ENCODE measurements at places on chromosomes 4 and X.

DNA sequence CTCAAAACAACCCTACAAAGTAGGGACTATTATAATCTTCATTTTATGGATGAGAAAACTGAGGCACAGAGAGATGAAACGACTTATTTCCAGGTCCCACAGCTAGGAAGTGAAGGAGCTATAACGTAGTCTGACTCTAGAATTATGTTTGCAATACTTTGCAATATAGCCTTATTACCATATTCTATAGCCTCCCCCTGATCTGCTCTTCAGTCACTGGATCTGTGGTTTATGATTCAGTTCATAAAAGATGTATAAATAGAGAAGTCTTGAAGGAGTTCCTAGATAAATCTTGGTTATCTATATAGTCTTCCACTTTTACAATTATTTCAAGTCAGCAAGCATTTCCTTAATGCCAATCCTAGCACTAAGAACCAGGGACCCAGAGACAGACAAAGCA lies 57.5 kb downstream of the OPHN1 start:
- no peak for DNase-seq

GRCh38 chr4:52600275-52600674 lies 58.8 kb downstream of the USP46 start:
- no peak for DNase-seq

DNA sequence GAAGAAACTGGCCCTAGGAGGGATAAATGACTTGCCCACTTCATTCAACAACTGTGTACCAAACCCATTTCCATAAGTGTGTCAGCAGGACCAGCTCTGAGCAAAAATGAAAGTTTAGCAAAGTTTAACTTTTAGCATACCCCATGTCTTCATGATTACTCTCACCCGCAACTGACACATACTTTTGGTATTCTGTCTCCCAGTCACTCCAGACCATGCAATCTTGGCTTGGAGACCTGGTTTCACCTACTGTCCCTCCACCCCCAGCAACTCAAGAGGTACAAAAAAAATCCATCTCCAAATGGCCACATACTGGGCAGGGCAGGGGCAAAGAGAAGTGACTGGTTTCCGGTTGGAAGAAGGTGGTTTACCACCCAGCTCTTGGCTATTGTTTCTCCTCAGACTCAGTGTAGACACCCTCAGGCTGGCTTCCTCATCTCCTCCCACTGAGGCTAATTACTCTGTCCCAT lies 79.8 kb downstream of the RLIM start:
- DNase-seq: no peak

DNA sequence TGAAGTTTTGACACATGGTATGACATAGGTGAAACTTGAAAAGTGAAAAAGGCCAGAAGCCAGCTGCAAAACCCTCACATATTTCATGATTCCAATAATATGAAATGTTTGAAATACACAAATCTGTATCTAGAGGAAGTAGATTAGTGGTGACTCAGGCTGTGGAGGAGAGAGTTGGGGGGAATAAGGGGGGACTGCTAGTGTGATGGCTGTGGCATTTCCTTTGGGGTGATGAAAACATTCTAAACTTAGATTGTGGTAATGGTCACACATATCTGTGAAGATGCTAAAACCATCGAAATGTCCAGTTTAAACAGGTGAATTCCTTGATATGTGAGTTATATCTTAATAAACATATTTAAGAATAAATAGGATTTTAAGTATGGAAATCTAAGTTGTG lies 343.5 kb upstream of the SFRP2 start:
- no peak for DNase-seq

DNA sequence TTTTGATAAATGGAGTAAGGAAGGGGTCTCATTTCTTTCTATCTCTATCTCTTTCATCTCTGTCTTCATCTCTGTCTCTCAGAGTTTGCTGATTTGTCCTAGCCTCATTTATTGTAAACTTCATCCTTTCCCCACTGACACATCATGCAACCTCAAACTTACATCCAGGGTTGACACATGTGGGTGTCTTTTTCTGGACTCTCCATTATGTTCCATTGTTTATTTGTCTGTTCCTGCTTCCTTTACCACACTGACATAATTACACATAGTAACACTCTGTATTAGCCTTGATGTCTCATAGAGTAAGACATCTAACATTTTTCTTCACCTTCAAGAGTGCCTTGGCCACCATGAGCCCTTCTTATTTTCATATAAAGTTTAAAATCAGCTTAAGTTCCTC lies 8.1 kb upstream of the SRD5A3 start:
- no peak for DNase-seq

DNA sequence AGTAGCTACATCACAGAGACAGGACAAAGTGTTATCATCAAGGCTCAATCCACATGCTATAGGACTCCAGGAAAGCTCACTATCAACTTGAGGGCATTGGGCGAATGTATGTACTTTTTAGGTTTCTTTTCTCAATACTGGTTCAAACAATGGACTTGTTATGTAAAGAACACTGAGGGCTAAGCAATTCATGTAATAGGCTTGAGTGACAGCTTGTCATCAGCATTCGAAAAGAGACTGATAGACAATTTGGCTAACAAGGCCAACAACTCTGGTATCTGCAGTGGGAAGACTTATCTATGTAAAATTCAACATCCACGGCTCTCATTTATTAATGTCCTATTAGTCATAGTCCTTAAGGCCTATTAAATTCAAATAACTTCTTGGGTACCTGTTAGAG lies 141.1 kb downstream of the NPNT start:
- DNase-seq: no peak

GRCh38 chrX:69232945-69233344 lies 67.7 kb upstream of the PJA1 start:
- DNase-seq: no peak

- DNase-seq: no peak
Measured at GRCh38 chrX:37781814-37782213, 2.0 kb downstream of the CYBB start.

DNA sequence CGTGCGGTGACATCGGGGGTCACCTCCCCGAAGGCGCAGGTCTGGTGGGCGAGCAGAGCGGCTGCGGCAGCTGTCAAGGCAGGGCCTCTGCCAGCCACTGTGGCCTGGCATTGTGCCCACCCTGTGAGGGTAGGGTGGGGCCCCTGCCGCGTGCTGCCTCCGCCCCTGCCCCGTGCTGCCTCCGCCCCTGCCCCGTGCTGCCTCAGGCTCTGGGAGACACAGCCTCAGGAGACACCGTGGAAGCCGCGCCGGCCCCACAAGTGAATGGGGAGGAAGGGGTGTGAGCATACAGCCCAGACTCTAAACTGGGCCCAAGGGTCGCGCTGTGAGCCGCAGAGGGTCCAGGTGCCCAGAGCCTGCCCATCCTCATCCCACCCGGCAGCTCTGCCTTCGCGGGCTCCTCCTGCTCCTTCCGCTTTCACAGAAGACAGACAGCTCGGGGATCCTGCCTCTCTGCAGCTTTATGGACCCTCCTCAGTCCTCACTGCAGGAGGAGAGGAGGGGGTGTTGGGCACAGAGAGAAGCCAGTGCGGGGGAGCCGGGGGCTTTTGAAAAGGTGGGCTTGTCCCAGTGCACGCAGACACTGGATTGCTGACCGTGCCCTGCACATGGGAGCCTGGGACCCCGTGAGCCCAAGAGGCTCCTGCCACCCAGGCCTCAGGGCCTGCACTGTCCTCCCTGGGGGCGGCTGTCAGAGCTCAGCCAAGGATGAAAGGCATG lies 27.4 kb downstream of the PCGF3 start:
- no peak for DNase-seq

DNA sequence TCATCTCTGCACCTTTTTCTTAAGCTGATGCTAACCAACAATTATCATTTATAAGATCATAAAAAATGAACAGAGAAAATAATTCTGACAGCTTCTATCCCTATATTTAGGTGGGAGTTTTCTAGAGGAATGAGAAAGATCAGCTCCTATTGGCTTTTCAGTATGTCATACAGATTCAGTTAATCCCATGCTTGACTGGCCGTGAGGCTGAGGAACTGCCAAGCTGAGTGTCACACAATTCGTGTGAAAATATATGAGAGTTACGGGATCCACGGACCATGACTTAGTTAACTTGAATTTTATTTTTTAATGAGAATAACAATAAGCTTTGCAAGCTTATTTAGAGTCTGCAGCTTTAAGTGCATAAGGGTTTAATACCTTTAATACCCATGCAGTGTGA lies 37.5 kb downstream of the PHEX start:
- no peak for DNase-seq

- no peak for DNase-seq
Measured at GRCh38 chr4:135239964-135240363, 1038.4 kb upstream of the PABPC4L start.

- DNase-seq: no peak
Measured at GRCh38 chrX:47807548-47807947, 29.2 kb upstream of the ZNF81 start.

DNA sequence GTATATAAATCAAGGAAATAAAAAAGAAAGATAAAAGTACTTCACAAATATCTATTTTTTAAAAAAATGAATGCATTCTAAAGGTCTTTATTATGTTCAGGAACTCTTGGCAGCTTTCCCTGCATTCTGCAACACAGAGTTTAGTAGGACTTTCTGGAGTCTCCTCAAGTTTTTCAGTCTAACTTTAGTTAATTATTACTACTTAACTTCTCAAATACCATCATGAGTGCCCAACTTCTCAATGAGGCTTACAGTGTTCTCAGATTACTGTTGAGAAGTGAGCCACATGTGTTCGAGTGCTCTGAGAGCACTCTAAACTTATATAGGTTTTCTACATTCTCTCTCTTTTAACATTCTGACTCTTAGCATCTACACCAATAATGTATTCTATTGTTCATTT lies 1852.9 kb upstream of the PCDH10 start:
- no peak for DNase-seq
